ENCODE measurements at places on chromosomes 5 and 9.

- DNase-seq = no peak
Observed at GRCh38 chr5:110105692-110106091, 416.0 kb downstream of the MAN2A1 start.

GRCh38 chr5:36691696-36692371 is 85.4 kb downstream of the SLC1A3 start:
- no peak for DNase-seq

- no peak for DNase-seq
Observed at GRCh38 chr9:77877976-77878375, 153.6 kb downstream of the GNAQ start.

DNA sequence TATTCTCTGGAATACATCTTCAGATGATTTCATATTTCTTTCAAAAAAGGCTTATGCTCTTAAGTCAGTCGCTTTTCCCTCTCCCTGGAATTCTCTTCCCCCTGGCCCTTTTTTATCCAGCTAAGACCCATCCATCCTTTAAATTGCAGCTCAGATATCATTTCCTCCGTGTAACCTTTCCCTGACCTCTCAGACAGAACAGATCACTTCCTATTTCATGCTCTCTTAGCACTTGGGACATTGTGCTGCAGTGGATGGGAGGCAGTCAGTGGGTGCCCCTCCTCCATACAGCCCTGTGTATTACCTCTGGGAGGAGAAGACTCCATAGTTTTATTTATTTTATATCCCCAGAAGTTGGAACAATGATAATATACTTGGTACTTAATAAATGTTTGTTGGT is 423.4 kb downstream of the ISL1 start:
- no peak for DNase-seq

DNA sequence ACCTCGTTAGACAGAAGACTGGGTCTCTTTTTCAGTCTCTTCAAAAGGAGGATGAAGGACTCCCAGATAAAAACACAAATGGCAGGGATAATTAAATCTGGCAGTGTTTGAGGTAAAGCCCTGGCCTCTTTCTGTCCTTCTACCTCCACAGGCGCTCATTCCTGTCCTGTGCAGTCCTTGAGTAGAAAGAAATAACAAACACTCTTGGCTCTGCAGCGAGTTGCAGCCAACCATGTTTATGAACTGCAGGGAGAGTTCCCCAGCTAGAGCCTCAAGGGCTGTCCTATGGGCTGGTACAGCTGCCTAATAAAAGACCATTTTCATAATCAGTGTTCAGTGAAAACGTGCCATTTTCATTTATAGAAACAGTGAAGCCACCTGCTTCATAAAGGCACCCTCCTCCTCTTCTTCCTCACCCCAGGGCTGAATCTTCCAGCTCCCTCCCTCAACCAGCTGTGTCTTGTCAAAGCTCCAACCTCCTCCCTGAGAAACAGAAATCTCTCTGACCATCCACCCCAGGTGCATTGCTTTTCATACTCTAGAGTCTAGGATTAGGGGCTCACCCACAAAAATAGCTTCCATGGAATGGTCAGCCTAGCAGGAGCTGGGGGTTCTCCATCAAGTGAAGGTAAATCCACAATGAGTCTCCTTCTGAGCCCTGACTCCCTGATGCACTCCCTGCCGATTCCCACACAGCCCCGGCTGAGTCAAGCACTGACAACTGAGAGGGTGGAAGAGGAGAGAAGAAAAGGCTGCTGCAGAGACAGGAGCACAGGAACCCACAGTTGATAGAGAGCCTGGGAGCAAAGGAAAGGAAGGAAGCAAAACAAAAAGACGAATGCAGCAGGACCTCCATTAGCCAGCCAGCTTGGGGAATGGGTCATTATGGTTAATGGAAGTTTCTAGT is 150.7 kb downstream of the CMYA5 start:
- DNase-seq = no peak

DNA sequence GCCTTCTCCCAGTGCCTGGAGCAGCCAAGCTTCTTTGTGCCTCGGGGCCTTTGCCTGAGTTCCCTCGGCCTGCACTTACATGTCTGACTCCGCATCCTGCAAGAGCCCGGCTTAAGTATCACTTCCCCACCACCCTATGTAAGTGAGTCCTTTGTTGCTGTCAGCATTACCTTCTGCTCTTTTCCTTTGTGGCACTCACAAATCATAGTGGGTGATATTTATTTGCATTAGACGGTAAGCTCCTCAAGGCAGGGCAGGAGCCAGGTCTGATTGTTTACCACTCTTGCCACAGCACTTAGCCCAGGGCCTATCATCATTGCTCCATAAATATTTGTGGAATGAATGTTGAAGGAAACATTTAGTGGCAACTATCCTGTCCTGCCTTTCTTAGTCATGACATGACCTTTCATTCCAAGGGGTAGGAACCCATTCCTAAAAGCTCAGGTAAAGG is 4.8 kb downstream of the GM2A start:
- DNase-seq = no peak

DNA sequence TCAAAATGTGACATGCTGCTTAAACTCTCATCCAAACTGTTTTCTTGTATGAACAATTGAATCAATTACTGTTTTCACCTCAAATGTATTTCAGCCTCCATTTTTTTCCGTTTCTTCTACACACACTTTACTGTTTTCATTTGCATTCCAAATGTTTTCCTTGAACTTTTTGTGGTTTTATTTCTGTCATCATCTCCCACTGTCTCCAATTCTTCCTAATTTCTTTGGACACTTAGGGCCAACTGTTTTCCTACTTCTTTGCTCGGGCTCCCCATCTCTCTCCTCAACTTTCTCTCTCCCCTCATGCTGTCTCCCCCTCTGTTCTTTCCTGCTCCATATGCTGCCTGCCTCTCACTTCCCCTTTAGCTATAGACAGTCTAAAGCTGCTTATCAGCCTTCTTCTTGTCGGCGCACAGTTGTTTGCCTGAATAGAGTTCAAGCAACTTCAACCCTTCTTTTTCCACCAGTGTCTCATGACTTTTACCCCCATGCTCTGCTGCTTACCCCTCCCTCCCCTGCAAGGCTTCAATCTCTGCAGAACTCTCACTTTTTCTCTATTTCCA is 443.4 kb downstream of the DTWD2 start:
- no peak for DNase-seq

DNA sequence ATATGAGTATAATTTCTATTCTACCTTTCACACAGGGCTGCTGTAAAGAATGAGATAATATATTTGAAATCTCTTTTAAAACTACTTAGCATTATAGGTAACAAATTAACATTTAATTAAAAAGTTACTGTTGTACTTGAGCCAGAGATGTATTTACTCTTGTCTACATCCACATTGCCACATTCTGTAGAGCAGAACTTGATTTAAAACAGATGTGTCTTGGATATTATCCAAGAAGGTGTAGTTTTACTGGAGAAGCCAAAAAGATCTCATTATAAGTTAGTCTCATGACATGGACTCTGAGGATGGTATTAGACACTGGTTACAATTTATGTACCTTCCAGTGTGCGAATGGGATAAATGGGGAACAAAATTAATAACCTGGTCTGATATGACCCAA is 293.1 kb upstream of the CCNH start:
- no peak for DNase-seq

DNA sequence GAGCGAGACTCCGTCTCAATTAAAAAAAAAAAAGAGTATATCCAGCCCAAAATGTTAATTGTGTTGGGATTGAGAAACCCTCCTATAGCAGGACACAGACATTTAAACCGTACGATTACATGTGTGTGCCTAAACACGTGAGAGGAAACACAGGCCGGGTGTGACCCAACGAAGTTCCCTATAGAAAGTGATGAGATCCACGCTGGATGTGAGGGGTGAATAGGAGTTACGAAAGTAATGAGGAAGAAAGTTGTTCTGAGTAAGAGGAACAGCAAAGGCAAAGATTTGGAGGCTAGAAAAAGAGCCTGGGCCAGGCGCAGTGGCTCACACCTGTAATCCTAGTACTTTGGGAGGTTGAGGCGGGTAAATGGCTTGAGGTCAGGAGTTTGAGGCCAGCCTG is 13.6 kb downstream of the NAIF1 start:
- no peak for DNase-seq

- DNase-seq = no peak
Observed at GRCh38 chr5:136194576-136194975, 1.6 kb upstream of the SMIM32 start.

- peak; percentile 16 for DNase-seq
Observed at GRCh38 chr5:148457183-148457620, 73.4 kb downstream of the FBXO38 start.

DNA sequence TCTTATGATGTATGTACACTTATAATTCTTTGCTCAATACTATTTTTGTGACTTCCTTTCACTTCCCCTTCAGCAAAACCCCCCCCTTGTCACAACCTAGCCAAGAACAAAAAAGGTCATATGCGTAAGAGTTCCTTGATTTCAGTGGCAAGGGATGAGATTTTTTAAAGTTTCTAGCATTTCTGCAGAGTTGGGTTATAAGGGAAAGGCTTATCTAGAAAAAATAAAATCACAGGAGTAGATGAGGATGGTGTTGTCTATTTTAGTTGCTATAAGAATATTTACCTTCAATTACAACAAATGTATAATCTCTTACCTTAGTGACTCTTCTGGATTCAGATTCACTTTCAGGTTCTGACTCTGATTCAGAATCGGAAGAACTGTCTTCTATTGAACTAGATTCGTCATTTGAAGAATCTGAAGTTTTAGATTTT is 184.6 kb downstream of the AP3B1 start:
- no peak for DNase-seq

- DNase-seq = peak; percentile 36
Observed at GRCh38 chr9:113634596-113635515, 171.3 kb downstream of the RGS3 start.

GRCh38 chr9:112856843-112857242 is 33.8 kb downstream of the SLC46A2 start:
- DNase-seq = no peak

DNA sequence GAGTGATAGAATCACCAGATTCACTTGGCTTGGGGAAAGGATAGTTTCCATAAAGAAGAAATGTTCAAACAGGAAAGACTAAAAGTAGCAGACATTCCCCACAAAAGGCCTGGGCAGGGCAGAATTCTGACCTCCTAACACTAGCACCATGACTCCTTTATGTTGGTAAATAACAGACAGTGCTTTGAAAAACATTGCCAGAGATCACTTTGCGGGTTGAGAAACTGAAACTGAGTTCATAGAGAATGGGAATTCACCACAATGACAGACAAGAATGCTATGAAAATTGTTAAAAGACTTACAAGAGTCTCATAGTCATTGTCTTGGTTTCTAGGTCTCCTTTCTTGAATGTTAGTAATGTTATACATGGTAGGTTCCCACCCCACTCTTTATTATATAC is 172.5 kb upstream of the GLRA1 start:
- DNase-seq = no peak

GRCh38 chr9:107784235-107784958 is 294.8 kb upstream of the KLF4 start:
- no peak for DNase-seq

GRCh38 chr5:134392301-134392700 is 19.4 kb downstream of the CDKN2AIPNL start:
- no peak for DNase-seq

- DNase-seq = no peak
Observed at GRCh38 chr5:143543358-143544255, 140.1 kb upstream of the NR3C1 start.

GRCh38 chr5:33336891-33337636 is 103.7 kb upstream of the TARS1 start:
- DNase-seq = no peak

DNA sequence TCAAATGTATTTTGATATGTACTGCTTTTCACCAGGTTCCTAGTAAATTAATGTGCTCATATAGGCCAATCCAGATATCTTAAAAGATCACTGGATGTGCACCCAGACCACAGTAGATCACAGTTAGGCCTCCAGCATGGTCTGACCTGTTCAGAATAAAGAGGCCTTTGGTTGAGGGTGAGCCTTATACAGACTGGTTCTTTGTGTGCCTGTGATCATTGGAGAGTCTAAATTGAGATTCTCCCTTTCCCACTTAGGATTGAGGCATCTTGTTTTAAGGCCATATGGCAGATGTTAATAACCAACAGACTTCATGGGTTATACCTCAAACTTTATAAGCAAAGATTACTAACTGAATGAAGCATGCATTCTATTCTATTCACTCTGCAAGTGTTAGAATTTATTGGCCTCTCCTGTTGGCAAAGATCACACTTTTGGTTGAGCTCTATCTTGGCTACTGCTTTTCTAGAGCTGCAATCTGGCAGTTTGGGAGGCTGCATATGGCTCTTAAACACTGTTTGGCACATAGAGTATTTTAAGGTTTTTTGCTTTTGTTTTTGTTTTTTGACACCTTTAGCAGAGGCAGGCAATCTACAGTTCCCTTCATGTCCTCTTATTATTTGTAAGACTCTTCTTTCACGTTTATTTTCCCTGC is 8.5 kb downstream of the CHSY3 start:
- no peak for DNase-seq

DNA sequence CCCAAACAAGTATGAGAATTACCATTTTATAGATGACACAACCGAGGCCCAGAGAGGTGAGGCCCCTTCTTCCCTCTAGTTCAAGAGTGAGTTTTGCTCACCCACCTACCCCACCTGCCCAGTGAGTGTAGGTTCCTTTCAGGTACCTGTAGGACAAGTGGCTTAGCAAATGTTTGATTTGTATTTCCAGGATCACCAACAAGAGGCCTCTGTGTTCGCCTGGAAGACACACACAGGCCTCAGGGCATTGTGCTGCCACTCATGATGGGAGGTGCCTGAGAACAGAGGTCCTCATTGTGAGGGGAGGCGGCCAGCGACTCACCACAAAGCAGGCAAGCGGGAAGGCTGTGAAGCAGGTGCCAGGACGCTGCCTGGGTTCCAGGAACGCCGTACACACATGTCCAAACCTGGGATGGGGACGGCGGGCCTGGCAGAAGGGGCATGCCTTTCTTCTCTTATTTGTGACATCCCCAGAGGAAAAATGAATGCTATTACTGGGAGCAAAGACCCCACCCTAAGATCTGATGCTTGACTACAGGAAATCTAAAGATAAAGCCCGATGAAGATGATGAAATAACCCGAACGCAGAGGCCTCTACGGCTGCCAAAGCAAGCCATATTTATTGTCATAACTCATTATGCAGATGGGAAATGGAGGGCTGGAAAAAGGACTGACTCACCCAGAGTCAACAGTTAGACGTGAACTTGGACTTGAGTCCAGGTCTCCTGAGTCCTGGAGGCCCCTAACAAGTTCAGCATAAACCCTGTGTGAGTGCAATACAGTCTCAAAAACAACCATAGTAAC is 60.2 kb upstream of the SLC25A51 start:
- DNase-seq = peak; percentile 88

GRCh38 chr9:16640649-16641048 is 229.8 kb downstream of the BNC2 start:
- no peak for DNase-seq

GRCh38 chr5:136209346-136209910 is 16.5 kb upstream of the SMIM32 start:
- DNase-seq = no peak

GRCh38 chr5:117299936-117300328 is 725.3 kb upstream of the SEMA6A start:
- DNase-seq = no peak

GRCh38 chr9:10899509-10899908 is 286.7 kb upstream of the PTPRD start:
- no peak for DNase-seq

DNA sequence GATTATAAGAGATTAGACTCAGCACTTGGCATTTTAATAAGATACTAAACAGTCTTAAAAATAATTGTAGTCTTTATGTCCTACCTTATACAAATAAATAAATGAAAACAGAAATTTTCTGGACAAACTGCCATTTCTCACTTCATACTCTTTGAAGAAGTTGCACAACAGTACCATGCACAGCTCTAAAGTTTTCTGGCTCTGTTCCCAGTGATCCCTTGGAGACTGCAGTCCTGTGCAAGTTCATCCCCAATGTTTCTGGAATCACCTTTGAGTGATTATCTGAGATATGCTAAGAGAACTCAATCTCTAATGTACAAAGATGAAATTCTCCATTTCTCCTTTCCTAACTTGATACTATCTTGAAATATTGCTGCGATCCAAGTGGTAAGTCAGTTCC is 330.4 kb upstream of the EDIL3 start:
- DNase-seq = no peak
